ENCODE measurements at places on chromosomes 1 and 21.

GRCh38 chr1:23018661-23019093 is 591 bp upstream of the KDM1A start:
- no peak for DNase-seq

GRCh38 chr1:171935664-171936063 is 94.4 kb downstream of the DNM3 start:
- DNase-seq, result no peak

- DNase-seq, result no peak
Measured at GRCh38 chr1:29388170-29388569, 151.8 kb downstream of the PTPRU start.

DNA sequence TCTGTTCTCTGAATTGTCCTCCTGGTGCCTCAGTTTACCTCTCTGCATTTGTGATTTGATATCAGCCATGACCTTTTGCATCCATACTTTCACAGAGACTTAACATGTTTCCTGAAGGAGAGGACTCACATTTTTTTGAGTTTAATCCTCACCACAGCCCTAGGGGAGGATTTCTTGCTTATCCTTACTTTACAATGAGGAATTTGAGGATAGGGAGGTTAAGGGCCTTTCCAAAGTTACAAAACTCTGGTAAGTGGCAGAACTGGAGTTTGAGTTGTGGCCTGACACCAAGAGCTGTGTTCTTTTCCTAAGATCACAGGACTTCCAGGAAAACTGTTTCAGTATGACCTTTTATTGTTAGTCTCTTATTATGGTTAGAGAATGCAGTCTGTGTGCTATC is 34.2 kb downstream of the TNFRSF8 start:
- DNase-seq, result no peak

Data from bone marrow (tissue), 2 donors.